ENCODE measurements at places on chromosomes 4 and X. TPM values are rescaled to one million over a fixed set of nuclear protein-coding genes. Genes with fewer than 3 reads are reported as not detected.

GRCh38 chr4:152462047-152462446 is 73.8 kb downstream of the FBXW7 start:
- H3K27me3 ChIP-seq: no peaks in the 10 kb centered on the region
- H3K4me1 ChIP-seq: peaks cover 11% of the 10 kb centered on the region
- DNase-seq: no peak
- H3K36me3 ChIP-seq: no peaks in the 10 kb centered on the region

GRCh38 chrX:17459661-17460060 is 84.7 kb downstream of the NHS start:
- no peak overlapping the region for H3K4me3 ChIP-seq
- H3K27ac ChIP-seq: no peak overlapping the region
- DNase-seq: no peak
- no peaks in the 10 kb centered on the region for H3K27me3 ChIP-seq
- H3K36me3 ChIP-seq: no peaks in the 10 kb centered on the region
- H3K4me1 ChIP-seq: no peaks in the 10 kb centered on the region

The KIF4A gene
- total RNA-seq: 0.06 TPM

DNA sequence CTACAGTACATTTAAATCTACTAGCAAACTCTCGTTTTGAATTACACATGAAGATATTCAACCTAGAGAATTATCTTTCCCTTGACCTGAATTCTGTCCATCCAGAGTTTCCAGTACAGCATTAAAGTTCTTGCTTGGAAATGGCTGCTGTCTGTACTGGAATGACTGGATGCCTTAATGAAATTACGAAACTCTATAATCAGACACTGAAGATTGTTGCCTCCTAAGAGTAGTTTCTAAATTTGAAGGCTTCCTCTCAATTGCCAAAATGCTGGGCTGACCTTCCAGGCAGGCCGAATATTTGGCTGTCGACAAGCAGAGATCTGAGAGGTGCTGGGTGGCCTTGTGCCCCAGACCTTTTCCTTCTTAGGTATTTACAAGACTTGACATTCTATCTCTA is 215.1 kb upstream of the GPC4 start:
- H3K4me3 ChIP-seq: no peak overlapping the region
- H3K36me3 ChIP-seq: no peaks in the 10 kb centered on the region
- no peak for DNase-seq
- H3K27me3 ChIP-seq: no peaks in the 10 kb centered on the region
- no peak overlapping the region for H3K27ac ChIP-seq
- H3K4me1 ChIP-seq: no peaks in the 10 kb centered on the region

The GPRASP2 gene
- 2.6 TPM for total RNA-seq

- H3K27me3 ChIP-seq: no peaks in the 10 kb centered on the region
- no peak overlapping the region for H3K4me3 ChIP-seq
Measured at GRCh38 chr4:123613586-123614344, 217.2 kb downstream of the SPRY1 start.

The FGF13 gene
- total RNA-seq: not detected

The PWWP3B gene
- not detected for total RNA-seq

DNA sequence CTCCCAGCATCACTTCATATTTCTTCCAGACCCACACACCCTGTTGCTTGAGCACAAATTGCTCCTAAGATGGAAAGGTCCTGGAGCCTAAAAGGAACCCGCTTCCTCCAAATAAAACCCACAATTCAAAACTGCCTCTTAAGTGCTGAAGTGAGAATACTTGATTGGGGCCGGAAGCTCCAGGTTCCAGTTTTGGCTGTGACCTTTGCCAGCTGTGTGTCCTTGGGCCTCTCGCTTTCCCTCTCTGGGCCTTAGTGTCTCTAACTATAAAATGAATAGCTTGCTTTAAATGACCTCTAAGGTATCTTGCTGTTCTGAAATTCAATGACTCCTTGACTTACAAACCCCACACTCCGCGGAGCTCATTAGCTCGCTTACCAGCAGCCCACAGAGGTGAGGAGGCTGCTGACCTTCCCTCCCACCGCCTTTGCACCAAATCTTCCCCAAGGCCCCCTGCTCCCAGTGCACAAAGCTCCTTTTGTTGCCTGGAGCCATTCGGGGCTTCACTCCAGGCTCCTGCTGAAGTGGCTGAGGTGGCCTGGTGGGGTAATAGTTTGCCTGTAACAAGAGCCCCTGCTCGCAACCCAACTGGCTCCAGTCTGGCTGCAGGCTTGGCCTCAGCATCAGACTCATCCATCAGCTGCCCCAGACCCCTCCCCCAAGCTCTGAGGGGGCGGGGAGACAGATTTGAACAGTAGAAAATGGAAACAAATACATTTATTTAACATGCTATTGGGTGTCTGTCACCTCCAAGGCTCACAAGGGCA is 21.8 kb downstream of the STARD8 start:
- DNase-seq: no peak
- H3K4me1 ChIP-seq: no peaks in the 10 kb centered on the region
- H3K27me3 ChIP-seq: no peaks in the 10 kb centered on the region
- no peak overlapping the region for H3K4me3 ChIP-seq
- no peak overlapping the region for H3K27ac ChIP-seq
- H3K36me3 ChIP-seq: no peaks in the 10 kb centered on the region

The KLHL4 gene
- total RNA-seq: not detected
